ENCODE measurements at places on chromosomes 6 and 20.

DNA sequence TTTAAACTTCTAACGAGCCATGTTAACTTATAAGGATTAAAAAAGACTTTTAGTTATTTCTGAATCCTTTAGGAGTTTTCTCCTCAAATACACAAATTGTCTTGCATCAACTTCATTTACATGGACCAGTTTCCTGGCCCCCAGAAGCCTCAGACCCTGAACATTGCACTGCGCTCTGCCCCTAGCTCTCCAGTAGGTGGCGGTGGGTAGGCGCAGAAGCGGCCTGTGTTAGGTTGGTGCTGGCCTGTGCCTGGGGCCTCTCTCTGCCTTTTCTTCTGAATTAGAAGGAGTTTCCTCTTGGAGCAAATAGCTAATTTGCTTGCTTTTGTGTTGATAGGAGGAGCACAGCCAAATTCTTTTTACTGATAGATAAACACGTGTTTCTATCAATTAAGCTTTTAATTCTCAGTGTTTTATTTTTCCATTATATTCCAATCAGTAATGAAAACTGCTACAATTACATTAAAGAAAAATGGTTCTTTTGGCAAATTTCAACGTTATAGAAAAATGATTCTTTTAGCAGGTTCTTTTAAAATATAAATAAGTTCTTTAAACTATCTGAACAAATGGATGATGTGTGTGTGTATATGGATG lies 44.4 kb downstream of the DTD1 start:
- DNase-seq = peak; percentile 77

DNA sequence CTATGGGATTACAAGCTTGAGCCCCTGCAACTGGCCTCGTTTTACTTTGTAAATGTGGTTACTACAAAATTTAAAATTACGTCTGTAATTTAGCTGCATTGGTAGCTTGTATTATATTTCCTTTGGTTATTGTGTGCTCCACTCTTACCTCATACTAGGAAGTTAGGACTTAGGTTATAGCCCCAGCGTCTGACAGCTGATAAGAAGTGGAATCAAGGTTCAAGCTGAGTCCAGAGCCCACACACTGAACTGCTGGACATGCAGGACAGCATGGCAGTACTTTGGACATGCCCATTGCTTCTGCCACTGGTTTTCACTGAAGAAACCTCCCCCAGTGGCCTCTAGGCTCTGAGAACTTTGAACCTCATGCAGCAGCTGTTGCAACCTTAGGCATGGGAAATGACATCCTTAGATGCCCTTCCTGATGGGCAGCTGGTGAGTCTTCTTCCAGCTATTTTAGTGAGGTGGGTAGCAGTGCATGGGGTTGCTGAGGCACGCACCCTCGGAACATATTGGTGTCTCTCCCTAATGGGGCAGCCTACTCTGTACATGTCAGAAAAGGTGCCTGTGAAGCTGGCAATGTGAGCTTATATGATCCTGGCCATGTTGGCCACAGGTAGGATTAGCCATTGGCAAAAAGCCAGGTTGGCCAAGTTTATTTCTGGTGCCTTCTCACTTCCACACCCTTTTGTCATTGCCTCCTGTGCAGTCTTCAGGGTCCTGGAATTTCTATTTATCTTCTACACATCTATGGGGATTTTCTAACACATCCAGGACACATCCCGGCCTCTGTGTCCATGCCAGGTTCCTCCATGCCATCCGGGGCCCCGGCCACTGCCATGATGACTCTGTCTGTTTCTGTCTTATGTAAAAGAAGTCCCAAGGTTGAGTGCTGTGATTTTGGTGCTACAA lies 85.3 kb downstream of the CDS2 start:
- DNase-seq = no peak

DNA sequence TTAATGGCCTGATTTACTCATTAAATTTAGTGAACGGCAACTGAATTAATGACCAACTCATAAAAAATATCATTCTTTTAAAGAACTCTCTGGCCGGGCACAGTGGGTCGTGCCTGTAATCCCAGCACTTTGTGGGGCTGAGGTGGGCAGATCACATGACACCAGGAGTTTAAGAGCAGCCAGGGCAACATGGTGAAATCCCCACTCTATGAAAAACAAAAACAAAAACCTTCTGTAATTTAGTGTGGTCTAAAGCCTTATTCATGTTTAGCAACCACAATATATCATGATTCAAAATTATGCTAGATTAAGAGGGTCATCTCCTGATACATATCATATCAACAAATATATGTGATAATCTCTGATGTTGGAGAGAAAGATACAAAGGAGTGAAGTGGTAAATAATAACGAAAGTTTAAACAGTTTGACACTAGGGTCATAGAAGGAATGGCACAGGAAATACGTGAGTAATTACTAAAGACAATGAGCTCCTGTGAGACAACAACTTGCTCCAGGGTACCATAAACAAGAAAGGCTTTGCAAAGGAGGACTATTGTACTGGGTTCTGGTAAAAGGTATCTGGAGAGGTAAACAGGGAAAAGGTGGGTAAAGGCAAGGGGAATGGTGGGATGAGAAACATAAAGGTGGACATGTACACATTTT lies 5.7 kb downstream of the ELOVL4 start:
- DNase-seq = no peak

GRCh38 chr6:40037271-40037670 lies 103.0 kb upstream of the MOCS1 start:
- DNase-seq = no peak

GRCh38 chr20:62843656-62844055 lies 18.0 kb downstream of the TCFL5 start:
- no peak for DNase-seq

- DNase-seq = no peak
These were observed 802 bp downstream of the PEX7 start for GRCh38 chr6:136823128-136823660.

DNA sequence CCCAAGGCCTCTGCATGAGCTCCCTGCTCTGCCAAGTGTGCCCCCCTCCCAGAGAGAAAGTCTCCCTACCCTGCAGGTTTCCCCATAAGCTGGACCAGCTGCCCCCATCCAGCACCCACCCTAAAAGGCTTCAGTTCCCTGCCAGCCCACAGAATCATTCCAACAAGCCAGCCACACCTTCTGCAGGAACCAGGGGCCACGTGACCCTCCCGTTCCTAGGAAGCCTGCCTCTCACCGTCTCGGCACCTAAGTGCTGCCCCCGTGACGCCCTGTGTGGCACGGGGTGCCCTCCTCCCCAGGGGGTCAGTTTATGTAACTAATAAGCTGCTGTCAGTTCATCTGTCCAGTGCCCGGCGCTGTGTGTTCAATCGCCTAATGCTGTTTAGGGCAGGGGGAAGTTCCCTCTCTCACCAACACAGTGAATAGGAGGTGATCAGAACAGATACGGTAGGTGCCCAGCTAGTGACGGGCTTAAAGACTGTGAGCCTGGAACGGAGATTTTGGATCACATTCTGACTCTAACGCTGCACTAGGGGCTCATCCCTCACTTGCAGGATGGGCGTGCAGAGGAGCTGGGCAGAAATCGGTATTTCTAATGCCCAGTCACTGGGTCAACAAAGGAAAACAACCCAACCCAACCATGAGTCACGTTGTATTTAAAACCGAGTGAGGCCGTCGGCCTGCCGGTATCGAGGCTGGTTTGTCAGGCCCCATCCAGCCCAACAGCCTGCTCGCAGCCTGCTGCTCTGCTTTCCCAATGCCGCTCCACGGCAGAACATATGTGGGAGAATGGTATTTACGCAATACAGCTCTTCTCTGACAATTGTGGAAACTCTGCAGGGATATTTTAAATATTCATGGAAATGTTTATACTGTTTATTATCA lies 56.0 kb downstream of the RAMACL start:
- DNase-seq = no peak

DNA sequence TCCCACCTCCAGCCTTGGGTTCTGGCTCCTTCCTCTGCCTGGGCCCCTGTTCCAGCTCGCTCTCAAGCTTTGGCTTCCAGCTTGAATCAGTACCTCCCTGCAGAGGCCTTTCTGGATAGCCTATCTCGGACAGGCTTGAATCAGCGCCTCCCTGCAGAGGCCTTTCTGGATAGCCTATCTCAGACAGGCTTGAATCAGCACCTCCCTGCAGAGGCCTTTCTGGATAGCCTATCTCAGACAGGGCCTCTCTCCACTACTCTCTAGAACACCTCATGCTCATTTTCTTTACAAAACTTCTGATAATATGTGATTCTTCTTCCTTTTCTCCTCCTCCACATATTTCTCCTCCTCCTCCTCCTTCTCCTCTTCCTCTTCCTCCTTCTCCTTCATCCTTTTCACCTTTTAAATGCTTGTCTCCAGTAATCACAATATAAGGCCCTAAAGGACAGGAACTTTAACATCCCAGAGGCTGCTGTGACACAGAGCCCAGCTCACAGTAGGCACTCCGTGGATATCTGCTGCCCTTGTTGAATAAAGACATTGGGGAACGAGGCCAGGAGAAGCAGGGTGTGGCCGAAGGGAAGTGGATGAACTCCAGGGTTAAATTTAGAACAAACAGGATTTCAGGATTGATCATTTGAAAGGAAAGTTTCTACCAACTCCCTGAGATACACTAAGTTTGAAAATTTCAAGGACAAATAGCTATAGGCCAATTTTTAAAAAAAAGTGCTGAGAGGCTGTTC lies 9.3 kb upstream of the RPS6KA2 start:
- no peak for DNase-seq

DNA sequence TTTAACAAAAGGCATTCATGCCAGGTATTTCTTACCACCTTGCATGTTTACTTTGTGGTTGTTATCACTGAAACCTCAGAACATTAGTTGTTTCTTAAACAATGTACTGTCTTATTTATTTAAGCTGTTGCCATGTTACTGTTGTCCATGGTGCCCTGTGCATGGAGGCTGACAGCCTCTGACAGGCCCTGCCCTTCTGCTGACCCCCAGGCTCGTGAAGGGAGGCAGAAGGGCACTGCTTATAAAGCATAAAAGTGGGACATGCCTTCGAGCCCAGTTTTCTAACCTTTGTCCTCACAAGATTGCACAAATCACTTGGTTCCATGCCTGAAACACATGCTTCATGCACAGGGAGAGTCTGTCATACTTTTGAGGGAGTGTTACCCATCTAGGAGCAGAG lies 46.7 kb upstream of the CLIC5 start:
- DNase-seq = no peak

DNA sequence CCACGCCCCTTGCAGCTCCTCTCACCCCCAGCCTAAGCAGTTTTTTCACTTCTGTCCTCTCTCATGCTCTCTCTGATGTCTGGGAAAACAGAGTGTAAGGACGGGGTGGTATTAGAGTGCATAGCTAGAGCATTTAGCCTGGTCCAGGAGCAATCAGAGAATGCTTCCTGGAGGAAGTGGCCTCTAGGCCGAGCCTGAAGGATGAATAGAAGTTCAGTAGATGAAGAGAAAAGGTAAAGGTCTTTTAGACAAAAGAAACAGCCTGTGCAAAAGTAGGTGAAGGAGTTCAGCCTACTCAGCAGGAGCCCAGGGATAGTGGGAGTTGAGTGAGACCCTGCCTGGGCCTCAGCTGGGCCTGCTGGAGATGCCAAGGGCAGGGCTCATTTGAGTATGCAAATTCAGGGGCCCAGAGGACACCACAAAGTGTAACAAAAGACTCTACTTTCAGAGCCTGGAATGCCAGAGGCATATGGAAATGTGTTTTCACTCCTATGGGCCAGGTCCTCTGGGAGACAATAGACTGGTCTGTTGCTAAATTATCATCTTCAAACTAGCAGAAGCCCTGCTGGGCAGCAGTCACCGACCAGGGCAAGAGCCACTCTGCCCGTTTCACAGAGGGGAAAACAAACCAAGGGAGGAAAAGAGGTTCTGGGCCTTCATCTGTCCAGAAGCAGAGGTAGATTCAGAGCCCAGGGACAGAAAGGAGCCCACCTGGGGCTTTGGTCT lies 19.7 kb upstream of the TM9SF4 start:
- no peak for DNase-seq

DNA sequence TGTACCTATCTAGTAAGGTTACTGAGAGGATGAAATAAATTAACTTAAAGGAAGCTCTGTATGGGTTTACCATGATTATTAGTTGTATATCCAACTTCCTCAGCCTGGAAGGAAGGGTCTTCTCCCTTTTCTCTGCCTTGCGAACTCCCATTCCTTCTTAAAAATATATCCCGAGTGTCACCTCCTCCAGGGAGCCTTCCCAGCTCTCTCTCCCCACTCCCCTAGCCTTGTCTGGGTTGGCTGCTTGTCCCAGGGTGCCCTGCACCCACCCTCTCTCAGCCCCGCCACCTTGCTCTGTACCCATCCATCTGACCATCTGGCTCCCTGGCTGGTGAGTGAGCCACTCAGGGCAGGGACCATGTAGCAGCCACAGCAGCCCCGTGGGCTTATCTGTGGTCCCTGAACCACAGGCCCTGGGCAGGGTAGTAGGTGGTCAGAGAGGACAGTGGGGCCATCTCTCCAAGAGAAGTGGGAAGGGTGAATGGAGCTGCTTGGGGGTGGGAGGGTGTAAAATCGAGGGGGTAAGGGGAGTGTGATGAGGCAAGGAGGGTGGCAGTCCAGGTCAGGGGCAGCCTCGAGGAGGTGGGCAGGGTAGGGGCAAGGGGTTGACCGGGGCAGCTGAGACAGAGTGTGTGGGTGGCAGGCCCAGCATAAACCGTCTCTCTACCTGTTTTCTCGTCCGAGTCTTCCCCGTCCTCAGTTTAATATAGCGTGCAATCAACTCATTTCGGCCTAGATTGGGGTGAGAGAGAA lies 12.8 kb downstream of the TEAD3 start:
- DNase-seq = no peak

- DNase-seq = no peak
These were observed 60.7 kb upstream of the LAMA2 start for GRCh38 chr6:128822271-128822670.

DNA sequence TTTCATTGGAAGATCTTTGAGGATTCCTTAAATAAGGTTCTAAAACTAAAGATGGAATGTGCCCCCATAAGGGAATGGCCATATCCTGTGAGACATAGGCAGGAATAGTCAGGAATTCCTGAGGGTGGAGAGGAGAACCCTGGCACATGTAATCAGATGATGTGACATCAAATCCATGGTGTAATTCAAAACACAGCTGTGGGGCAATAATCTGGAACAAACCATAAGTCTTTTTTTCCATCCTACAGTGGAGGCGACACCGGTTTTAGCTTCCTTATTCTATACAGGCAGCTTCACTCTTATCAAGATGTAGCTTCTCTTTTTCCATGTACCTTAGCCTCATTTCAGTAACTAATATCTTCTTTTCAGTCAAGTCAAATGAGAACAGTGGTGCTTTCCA lies 133.6 kb upstream of the CITED2 start:
- DNase-seq = no peak

- DNase-seq = no peak
These were observed 64.3 kb upstream of the PRSS16 start for GRCh38 chr6:27183060-27183832.
